Right lung (tissue), 10 donors: ENCODE measurements at places on chromosomes 11 and 22. TPM values are rescaled to one million over a fixed set of nuclear protein-coding genes. Genes with fewer than 3 reads are reported as not detected.

Gene MS4A2
- polyA plus RNA-seq: 0.07 TPM

Gene ACTN3
- polyA plus RNA-seq: not detected

GRCh38 chr22:43860831-43861230, 1.5 kb downstream of the SULT4A1 start:
- DNase-seq: no peak

- DNase-seq: no peak
Observed at GRCh38 chr22:27698813-27699212, 102.7 kb downstream of the MN1 start.

- DNase-seq: peak; percentile 87
Observed at GRCh38 chr11:134120143-134120850, 51.4 kb downstream of the JAM3 start.

DNA sequence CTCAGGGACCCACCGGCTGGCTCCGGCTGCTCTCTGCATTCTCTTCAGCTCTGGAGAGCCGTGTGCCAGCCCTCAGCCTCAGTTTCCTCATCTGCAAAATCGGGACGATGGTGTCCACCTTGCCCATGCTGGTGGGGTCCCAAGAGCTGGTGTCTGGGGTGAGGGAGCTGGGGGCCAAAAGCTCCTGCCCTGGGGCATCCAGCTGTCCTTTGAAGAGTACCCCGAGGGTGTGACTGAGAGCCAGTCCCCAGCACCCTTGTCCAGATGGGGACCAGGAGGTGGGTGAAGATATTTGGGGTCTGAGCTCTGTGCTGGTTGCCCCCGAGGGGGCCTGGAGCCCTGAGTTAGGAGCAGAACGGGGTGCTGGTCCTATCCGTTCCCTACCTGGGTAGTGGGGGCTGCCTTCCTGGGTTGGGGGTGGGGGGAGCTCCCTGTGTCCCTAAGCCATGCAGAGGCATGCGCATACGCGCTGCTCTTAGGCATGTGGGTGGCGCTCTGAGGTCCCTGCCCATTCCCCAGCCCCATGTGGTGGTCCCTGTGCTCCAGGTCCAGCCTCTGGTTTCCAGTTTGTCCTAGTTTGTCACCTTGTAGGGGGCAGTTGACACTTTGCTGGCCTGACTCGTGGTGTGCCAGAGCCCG, 4.9 kb downstream of the LRP5 start:
- DNase-seq: no peak
